ENCODE measurements at places on chromosomes 2 and 18.

DNA sequence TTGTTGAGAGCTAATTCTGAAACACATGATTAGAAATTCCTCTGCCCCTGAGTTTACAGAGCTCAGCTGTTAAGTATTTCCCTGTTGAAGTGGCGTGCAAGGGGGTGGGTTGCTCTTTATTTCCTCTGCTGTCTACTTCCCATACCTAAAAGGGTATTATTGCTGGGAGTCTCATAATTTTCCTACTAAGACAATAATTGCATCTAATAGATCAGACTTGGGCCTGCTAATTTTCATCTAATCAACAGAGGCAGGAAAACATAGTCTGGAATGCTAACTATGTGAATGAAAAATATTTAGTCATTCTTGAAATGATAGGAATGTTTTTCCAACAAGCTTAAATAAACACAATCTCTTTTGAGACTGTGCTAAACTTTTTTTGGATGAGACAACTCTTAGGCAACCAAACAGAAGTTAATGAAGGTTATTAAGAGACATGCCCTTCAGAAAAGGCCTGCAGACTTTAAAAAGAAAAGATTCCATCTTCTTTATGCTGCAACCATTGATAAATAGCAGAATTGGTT is 111.4 kb downstream of the FEZ2 start:
- H3K27ac ChIP-seq = peak overlapping the region; percentile 97
- peaks cover 64% of the 10 kb centered on the region for H3K36me3 ChIP-seq
- no peaks in the 10 kb centered on the region for H3K27me3 ChIP-seq
- H3K4me1 ChIP-seq = peaks cover 95% of the 10 kb centered on the region
- peak; percentile 94 for DNase-seq

DNA sequence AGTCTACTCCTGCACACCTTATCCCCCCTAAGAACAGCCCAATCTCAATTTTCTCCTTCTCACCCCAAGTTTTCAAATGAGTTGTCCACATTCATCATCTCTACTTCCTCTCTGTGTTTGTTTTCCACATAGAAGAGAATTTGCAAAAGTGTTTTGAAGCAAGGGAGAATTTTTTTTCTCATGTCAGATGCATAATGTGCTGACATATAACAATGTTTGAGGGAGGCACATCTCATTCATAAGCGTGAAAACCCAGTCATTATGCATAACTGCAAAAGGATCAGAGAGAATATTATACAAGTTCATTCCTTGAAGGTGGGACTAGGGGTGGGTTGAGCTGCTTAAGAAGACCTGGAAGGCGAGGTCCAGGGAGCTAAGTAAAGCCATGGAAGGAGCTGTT is 80.8 kb upstream of the SLC1A4 start:
- no peak for DNase-seq
- no peaks in the 10 kb centered on the region for H3K27me3 ChIP-seq
- no peak overlapping the region for H3K4me3 ChIP-seq

GRCh38 chr18:9914584-9915290 is 921 bp downstream of the VAPA start:
- peak overlapping the region; percentile 93 for H3K4me3 ChIP-seq
- H3K27me3 ChIP-seq = no peaks in the 10 kb centered on the region
- H3K27ac ChIP-seq = peak overlapping the region; percentile 97
- H3K4me1 ChIP-seq = peaks cover 37% of the 10 kb centered on the region
- H3K36me3 ChIP-seq = peaks cover 13% of the 10 kb centered on the region

DNA sequence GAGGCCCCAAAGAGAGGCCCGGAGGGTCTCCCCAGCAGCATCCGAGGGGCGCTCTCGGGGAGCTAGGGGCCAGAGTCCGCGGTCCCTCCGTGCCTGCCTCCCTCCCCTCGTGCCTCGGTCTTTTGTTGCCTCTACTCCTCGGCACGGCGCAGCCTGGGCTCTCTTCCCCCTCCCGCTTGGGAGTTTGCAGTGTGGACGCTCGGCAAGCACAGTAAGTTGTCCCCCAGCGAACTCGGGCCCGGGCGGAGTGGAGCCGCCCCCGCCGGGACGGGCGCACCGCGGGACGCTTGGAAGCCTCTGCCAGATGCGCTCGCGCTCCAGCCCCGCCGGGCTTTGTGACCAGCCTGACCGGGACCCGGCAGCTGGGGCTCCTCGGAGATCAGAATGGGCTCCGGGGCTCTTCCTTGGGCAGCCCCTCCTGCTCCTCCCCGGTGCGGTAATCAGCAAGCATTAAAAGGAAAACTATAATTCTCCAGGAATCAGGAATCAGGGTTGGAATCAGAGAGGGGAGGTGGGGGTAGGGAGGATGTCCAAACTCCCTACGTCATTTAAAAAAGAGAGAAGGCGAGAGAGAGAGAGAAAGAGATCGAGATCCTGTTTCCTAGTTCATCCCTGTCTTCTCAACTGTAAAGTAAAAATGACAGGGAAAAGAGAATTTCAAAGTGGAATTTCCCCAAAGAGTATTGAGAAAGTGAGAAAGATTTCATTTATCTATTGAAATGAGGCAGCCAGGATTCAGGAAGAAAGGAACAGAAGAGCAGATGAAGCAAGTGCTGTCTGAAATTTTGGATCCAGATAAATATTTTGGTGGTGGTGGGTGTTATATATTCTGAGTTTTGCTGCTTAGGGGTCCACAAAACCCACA is 786 bp upstream of the TMEM200C start:
- H3K27ac ChIP-seq = peak overlapping the region; percentile 64
- peak; percentile 71 for DNase-seq
- peaks cover 24% of the 10 kb centered on the region for H3K27me3 ChIP-seq
- peaks cover 55% of the 10 kb centered on the region for H3K4me1 ChIP-seq

DNA sequence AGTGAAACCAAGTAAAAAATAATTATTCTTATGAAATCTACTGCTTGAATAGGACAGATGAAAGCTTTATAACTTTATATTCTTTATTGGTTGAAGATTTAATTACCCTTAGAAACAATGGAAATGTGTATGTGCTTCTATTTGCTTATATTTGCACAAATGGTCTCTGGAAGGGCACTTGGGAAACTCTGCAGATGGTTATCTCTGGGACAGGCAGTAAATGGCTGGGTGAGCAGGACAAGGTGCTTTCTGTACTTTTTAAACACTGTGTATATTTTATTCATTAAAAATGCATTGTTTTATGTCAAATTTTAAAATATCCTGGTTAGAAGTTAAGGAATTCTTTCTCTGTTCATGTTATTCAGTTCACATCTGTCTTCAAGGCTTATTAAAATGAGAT is 131.1 kb downstream of the LRRTM4 start:
- H3K4me3 ChIP-seq = no peak overlapping the region
- no peaks in the 10 kb centered on the region for H3K36me3 ChIP-seq
- no peaks in the 10 kb centered on the region for H3K27me3 ChIP-seq
- H3K4me1 ChIP-seq = no peaks in the 10 kb centered on the region
- H3K27ac ChIP-seq = no peak overlapping the region

- no peaks in the 10 kb centered on the region for H3K36me3 ChIP-seq
- H3K27ac ChIP-seq = no peak overlapping the region
- H3K4me3 ChIP-seq = no peak overlapping the region
- no peak for DNase-seq
Observed at GRCh38 chr2:144679942-144680341, 160.0 kb upstream of the ZEB2 start.

GRCh38 chr2:625415-626333 is 51.5 kb downstream of the TMEM18 start:
- H3K4me3 ChIP-seq = no peak overlapping the region
- no peak overlapping the region for H3K27ac ChIP-seq
- H3K27me3 ChIP-seq = no peaks in the 10 kb centered on the region
- no peaks in the 10 kb centered on the region for H3K4me1 ChIP-seq
- no peaks in the 10 kb centered on the region for H3K36me3 ChIP-seq
- no peak for DNase-seq
